ENCODE measurements at places on chromosomes 12 and 14. TPM values are rescaled to one million over a fixed set of nuclear protein-coding genes. Genes with fewer than 3 reads are reported as not detected.

- DNase-seq = no peak
Measured at GRCh38 chr12:125577334-125577733, 512.1 kb downstream of the AACS start.

TAS2R46 gene
- polyA plus RNA-seq = not detected

GRCh38 chr12:88067301-88067700, 38.1 kb upstream of the C12orf50 start:
- no peak for DNase-seq

ASCL1 gene
- polyA plus RNA-seq = 0.14 TPM

MDM1 gene
- polyA plus RNA-seq = 40.1 TPM

DNA sequence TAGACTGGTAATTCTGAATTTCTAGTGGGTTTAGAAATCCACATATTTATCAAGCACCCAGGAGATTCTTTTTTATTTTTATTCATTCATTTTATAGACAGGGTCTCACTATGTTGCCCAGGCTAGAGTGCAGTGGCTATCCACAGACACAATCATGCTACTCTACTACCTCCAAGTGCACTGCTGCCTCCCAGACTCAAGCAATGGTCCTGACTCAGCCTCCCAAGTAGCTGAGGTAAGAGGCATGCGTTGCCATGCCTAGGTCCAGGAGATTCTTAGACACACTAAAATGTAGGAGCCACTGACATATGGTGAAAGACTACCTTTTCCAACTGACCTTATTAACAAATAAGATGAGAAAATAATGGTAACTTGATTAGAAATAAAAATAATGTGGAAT, 38.9 kb downstream of the KIF21A start:
- no peak for DNase-seq

- no peak for DNase-seq
Measured at GRCh38 chr14:39264558-39264957, 30.8 kb downstream of the MIA2 start.

- DNase-seq = no peak
Measured at GRCh38 chr14:91482263-91483013, 27.7 kb downstream of the PPP4R3A start.

TRIM9 gene
- polyA plus RNA-seq = 2.5 TPM

- DNase-seq = no peak
Measured at GRCh38 chr12:67651132-67651695, 2.7 kb downstream of the DYRK2 start.

GRCh38 chr12:27008081-27008480, 6.1 kb downstream of the TM7SF3 start:
- DNase-seq = no peak

- no peak for DNase-seq
Measured at GRCh38 chr14:75980856-75981255, 939 bp downstream of the TGFB3 start.

DNA sequence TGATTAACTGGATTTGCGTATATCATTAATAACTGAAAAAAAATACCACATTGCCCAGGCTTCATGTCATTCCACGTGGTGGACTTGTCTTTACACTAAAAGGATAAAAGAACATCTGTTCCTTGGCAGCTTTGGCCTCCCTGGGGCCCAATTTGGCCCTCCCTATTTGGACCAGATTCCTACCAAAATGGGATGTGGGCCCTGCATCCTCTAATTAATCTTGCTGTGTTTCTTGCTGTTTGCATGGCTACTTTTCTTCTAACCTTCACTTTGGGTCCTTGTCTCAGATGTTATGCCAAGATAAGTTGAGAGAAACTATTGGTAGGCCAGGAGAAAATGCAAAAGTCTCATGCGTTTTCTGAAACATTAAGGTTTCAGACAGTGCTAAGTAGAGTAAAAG, 57.5 kb downstream of the PTHLH start:
- no peak for DNase-seq

FLRT2 gene
- polyA plus RNA-seq = 264 TPM

DNA sequence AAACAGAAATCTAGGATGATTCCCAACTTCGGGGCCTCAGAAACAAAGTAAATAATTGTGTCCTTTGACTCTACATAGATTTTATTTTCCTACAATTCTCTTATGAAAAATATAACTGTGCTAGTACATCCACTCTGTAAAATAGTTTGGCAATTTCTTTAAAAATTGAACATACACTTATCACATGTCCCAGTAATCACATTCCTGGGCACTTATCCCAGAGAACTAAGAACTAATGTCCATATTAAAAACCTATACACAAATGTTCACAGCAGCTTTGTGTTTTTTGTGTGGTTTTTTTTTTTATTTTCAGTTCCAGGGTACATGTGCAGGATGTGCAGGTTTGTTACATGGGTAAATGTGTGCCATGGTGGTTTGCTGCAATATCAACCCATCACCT, 99.0 kb downstream of the KCNH5 start:
- no peak for DNase-seq

DNA sequence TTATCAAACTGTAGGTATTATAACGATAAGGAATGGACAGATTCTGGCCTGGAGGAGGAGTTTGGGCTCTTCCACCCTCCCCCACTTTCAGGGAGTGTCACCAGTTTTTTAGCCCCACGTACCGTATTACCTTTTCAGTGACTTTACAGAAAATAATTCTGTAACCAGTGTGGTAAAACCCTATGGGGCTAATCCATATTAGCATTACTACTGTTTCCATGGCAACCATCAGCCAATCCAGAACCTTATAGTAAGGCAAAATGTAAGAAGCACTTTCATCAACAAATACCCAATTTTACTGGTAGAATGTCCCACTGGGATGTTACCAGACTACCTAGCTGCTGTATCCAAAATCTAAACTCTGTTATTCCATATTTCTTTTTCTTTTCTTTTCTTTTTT, 50.7 kb downstream of the BICDL1 start:
- no peak for DNase-seq

GRCh38 chr14:103931422-103931821, 3.2 kb downstream of the TDRD9 start:
- no peak for DNase-seq

GRCh38 chr12:93415723-93416464, 25.9 kb downstream of the UBE2N start:
- DNase-seq = no peak

- no peak for DNase-seq
Measured at GRCh38 chr14:59474172-59474571, 9.0 kb upstream of the GPR135 start.

- DNase-seq = no peak
Measured at GRCh38 chr14:42517806-42518500, 911.3 kb downstream of the LRFN5 start.

TPPP2 gene
- polyA plus RNA-seq = 1.9 TPM

- DNase-seq = no peak
Measured at GRCh38 chr12:124621296-124621660, 53.9 kb upstream of the NCOR2 start.

DNA sequence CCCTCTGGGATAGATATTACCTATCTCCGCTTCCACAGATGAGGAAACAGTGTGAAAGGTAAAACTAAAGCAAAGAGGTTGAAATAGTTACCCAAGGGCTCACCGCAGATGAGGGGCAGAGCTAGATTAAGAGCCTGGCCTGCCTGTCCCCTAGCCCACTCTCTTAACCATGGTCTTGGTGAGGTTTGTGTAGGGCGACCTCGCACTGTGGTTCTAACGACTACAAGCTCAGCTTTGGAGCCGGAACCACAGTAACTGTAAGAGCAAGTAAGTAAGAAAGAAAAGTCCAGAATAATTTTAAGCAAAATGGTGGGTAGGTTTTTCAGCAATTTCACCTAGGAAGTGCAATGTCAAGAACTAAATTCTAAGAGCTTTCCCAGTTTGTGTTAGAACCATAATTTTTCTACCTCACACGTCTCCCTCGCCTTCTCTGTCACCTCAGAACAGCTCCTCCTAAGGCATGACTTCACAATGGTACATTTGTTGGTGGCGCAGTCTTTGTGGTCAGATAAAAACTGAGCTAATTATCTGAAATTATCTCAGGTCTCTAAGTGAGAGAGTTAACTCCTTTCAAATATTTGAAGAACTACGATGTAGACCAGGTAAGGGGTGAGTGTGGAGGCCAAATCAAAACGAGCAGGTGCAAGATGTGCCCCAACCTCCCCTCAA, 64.8 kb downstream of the DAD1 start:
- no peak for DNase-seq

- DNase-seq = no peak
Measured at GRCh38 chr12:4265280-4265679, 8.3 kb upstream of the CCND2 start.

DNA sequence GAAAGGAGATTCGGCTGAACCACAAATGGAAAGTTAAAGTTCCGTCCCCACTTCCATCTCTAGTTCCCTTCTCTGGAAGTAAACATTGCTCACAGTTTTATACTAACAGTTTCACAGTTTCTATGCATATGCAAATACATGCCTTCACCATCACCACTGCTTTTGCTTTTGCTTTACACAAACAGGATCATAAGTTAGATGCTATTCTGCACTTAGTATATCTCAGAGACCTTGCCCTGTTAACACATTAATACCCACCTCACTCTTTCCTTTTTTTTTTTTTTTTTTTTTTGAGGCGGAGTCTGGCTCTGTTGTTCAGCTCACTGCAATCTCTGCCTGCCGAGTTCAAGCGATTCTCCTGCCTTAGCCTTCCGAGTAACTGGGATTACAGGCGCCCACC, 890 bp downstream of the TEP1 start:
- DNase-seq = no peak

DNA sequence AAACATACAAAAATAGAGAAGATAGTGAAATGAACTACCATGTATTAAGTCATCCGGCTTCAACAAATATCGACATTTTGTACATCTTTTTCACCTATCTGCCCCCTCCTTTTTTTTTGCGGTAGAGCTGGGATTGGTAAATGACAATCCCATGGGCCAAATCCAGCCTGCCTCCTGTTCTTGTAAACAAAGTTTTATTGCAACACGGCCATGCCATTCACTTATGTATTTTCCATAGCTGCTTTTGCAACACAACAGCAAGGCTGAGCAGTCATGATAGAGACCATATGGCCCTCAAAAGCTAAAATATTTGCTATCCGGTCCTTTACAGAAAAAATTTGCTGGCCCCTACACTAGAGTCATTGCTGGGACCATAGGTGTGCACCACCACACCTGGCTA, 58.1 kb upstream of the PLEKHG3 start:
- DNase-seq = no peak

KRT73 gene
- polyA plus RNA-seq = not detected

DNA sequence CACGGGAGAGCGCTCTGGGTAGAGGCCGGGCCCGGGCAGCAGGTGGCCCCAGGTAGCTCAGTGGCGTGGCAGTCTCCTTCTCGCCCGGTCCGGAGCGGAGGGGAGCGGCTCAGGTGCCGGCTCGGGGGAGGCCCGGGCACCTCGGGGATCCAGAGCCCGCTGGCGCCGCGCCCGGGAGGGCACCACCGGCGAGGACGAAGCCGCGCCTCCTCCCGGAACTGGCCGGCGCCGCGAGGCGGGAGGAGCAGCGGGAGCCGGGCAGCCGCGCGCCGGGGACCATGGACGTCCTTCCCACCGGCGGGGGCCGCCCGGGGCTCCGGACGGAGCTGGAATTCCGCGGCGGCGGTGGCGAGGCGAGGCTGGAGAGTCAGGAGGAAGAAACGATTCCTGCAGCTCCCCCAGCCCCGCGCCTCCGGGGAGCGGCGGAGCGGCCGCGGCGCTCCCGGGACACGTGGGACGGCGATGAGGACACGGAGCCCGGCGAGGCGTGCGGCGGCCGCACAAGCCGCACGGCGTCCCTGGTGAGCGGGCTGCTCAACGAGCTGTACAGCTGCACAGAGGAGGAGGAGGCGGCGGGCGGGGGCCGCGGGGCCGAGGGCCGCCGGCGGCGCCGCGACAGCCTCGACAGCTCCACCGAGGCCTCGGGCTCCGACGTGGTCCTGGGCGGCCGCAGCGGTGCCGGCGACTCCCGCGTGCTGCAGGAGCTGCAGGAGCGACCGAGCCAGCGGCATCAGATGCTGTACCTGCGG, 21.5 kb upstream of the GNS start:
- no peak for DNase-seq

- DNase-seq = no peak
Measured at GRCh38 chr12:28891126-28891525, 258.0 kb upstream of the FAR2 start.

GNS gene
- polyA plus RNA-seq = 159 TPM

- DNase-seq = no peak
Measured at GRCh38 chr12:120394483-120395367, 25.8 kb upstream of the MSI1 start.

DNA sequence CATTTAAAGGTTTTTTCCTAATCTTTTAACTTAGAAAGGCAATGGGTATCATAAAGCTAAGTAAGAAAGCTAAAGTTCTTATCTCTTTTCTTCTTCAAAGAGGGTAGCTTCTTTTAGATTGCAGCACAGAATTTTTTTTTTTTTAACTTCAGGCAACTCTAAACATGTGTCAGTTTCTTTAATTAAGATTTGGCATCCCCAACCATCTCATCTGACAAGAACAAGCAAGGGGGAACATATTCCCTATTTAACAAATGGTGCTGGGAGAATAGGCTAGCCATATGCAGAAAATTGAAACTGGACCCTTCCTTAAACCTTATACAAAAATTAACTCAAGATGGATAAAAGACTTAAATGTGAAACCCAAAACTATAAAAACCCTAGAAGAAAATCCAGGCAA, 14.3 kb upstream of the IFNG start:
- DNase-seq = no peak

WDHD1 gene
- 19.9 TPM for polyA plus RNA-seq

GRCh38 chr12:63940310-63941005, 96.0 kb downstream of the SRGAP1 start:
- DNase-seq = no peak
